AG04450 (cell line): ENCODE measurements at places on chromosomes 7 and 10. TPM values are rescaled to one million over a fixed set of nuclear protein-coding genes. Genes with fewer than 3 reads are reported as not detected.

- DNase-seq, result no peak
Observed at GRCh38 chr10:122296363-122297120, 25.4 kb downstream of the BTBD16 start.

- no peak for DNase-seq
Observed at GRCh38 chr7:97145068-97145467, 27.6 kb downstream of the SDHAF3 start.

GRCh38 chr7:7354674-7355073 lies 172.3 kb downstream of the C1GALT1 start:
- DNase-seq, result no peak

- no peak for DNase-seq
Observed at GRCh38 chr10:29709484-29710002, 74.8 kb upstream of the SVIL start.

DNA sequence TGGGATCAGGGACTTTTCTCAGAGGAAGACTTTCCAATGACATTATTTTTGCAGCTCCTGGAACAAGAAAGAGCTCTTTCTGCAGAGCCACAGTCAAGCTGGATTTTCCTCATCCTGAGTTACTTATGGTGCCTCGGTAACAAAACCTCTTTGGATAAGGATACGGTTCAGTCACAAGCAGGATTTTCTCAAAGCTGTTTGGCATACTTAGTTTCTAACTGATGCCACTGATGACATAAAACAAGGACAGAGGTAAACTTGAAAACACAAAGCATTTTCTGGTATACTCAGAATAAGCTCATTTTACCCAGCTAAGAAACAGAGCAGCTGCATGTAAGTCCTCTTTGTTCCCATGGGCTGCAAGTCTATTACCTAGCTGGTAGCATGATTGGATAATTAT lies 340.9 kb upstream of the MEOX2 start:
- DNase-seq, result no peak

DNA sequence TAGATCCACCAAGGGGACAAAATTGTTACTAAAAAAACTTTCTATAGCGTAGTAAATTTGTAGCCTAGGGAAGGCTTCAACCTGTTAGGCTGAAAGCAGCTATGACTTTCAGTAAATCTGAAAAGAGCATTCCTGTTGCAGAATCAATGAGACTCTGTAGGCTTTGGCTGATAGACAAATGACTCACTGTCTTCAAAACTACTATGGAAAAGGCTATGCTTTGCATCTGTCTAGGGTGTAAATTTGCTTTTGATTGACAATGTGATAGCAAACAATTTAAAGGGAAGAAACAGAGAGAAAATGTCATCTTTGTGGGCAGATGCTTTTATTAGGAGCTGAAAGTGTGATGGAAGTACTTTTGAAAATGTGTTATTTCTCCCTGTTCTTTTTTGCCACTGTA lies 60.6 kb downstream of the ARL5B start:
- DNase-seq, result no peak

GRCh38 chr7:151795168-151795811 lies 81.6 kb downstream of the PRKAG2 start:
- DNase-seq, result no peak

- no peak for DNase-seq
Observed at GRCh38 chr7:24912874-24913514, 67.0 kb downstream of the OSBPL3 start.

- DNase-seq, result no peak
Observed at GRCh38 chr10:27065084-27065483, 35.2 kb downstream of the ANKRD26 start.

Gene C10orf62
- not detected in 2 replicates for polyA plus RNA-seq

Gene CUBN
- 0.38 and 0.76 TPM in 2 replicates for polyA plus RNA-seq

Gene GIMAP7
- polyA plus RNA-seq, result not detected in 2 replicates

Gene RADIL
- polyA plus RNA-seq, result 0.07 and 0.31 TPM in 2 replicates

Gene DKK1
- polyA plus RNA-seq, result 21.9 and 35.2 TPM in 2 replicates

Gene HMX2
- polyA plus RNA-seq, result not detected in 2 replicates
